ENCODE measurements at places on chromosomes 11 and 22.

GRCh38 chr22:26552466-26552865 lies 37.5 kb downstream of the TPST2 start:
- DNase-seq, result no peak

DNA sequence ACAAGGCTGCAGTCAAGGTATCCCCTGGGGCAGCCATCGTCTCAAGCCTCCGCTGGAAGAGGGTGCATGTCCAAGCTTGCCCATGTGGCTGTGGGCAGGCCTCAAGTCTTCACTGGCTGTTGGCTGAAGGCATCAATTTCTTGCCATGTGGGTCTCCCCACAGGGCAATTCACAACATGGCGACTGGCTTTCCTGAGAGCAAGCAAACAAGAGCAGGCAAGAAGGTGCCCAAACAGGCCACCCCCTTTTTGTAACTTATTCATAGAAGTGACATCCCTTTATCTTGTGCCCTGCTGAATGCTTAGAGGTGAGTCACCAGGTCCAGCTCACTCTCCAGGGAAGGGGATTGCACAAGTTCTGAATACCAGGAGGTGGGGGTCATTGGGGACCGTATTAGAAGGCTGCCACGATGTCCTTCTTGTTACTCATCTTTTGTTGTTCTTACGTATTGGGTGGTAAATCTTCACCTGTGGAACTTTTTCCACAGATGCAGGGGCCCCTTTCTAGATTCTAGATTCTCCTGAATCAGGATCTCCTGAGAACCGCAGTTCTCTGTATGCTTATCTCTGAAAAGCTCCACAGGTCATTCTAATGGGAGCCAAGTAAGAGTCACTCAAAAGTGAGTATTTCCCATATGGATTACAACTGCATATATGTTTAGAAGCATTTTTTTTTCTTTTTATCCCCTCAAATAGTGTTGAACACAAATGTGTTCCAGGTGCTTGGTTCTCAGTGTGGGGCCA lies 44.2 kb upstream of the MICAL2 start:
- DNase-seq, result no peak

DNA sequence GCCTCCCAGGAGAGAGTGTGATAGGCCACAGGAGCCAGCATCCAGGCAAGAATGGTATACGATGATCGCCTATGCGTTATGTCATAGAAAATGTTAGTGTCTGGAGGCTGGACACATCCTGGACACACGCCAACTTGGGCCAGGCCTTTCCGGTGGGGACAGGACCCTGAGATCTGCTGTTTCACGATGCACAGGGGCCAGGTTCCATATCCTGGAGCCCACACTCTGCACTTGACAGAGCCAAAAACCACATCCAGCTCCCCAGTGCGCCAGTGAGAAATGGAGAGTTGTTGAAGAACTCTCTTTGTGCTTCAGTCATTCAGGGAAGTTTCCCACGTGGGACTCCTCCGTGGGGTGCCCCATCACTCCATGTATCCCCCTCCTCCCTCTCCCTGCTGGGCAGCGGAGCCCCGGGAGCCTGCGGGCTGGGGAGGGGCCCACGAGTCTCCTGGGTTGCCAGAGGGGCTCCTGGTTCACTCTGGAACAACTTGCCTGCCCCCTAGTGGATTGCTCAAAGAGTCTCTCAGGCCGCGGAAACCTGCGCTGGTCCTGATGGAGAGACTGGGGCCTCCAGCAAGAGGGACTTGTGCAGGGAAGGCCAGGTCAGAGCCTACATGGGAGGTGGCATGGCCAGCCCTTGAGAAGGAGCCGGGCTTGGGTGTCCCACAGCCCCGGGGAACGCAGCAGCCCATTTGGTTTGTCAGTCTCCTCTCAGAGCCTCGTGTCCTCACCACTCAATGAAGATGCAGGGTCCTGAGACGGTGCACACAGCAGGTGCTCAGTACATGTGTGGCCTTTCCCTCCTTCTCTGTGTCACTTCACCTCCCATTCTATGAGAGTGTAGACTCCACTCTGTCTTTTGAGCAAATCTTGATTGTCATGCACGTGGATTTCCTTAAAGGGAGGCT lies 10.2 kb upstream of the LRRC32 start:
- no peak for DNase-seq

- DNase-seq, result no peak
Observed at GRCh38 chr22:39239561-39240423, 5.0 kb downstream of the PDGFB start.

- DNase-seq, result no peak
Observed at GRCh38 chr22:40001800-40002577, 7.2 kb downstream of the FAM83F start.

GRCh38 chr11:125345421-125346178 lies 150.5 kb downstream of the FEZ1 start:
- no peak for DNase-seq

All from stimulated activated CD8-positive, alpha-beta memory T cell treated with anti-CD3 and anti-CD28 coated beads, Interleukin-4, amount 100 ng/mL, for 4 hours (primary cell).